HS-5 (cell line): ENCODE measurements at places on chromosomes 4 and X.

DNA sequence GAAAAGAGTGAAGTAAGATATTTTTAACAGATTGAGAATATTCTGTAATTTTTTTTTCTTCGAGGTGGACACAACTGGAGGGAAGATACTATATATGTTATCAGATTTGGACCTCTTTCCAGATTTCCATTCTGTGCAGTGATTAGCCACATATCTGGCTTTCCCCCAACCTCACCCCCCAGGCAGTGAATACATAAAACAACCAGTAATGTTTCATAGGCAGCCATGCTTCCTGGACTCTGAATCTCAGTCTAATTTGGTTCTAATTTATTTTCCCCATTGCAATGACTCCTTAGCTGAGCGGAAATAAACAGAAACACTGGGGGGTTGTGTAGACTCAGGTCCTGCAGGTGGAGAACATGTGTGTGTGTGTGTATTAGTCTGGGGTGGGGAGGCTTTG, 226.5 kb downstream of the FBXW7 start:
- DNase-seq = no peak

DNA sequence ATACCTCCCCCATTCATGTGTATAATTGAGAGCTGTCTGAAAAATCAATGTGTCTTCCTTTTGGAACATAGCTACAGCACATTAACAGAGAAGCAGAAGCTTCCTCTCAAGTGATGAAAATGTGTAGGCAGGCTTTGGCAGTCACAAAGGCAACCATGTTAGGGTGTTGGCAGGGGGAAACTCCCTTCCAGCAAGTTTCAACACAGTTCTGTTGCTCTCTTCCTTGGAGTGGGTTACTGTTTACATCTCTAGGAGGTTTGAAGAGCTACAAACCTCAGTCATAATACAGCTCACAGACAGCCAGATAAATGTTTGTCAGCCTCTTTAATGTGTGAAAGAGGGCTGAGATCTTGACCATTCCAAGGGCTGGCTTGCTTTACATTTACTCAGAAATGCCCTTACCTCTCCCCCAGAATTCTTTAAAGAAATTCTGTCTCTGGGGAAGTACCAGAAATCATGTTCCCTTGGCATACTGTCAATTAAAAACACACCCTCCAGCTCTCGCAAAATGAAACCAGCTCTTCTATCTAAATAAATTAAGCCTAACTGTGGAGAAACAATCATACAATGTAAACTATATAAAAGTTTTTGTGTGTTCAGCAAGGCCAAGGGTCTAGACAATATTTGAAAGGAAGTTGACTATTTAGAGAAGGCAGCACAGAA, 18.9 kb downstream of the ZBTB33 start:
- no peak for DNase-seq

DNA sequence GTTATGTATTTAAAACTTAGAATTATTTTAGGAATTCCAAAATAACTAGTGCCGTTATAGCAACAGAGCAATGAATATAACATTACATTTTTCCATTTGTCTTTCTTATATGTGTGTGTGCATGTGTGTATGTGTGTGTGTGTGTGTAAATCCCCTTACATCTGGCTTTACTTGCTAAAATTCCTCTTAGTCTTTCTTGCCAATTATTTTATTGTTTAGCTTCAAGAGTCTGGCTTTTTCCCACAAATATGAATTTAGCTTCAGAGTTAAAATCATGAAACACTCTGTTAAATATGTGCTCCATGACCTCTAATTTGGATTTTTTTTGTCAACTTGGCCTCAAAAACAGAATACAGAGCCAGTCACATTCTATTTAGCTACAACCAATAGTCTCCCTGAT, 18.9 kb downstream of the FGF13 start:
- DNase-seq = no peak

DNA sequence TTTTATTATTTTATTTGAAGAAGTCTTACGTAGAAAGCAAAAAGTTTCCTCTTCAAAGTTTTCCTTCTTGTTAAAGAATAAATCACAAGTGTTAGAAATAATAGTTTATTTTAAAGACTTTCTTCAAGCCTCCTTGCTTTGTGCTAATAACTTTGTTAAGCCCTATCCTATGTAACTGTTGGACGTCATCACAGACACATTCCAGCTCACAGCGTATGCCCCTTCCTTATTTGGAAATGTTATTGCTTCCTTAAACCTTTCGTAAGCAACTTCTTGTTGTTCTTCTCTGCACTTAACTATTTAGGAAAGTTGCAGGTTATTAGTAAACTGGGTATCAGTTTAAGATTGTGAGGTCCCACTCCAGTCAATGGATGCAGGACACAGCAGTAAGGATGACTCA, 7.6 kb upstream of the SRD5A3 start:
- no peak for DNase-seq

GRCh38 chr4:28014469-28014868, 1153.8 kb downstream of the STIM2 start:
- no peak for DNase-seq

- no peak for DNase-seq
Measured at GRCh38 chrX:9746148-9746888, 19.3 kb downstream of the GPR143 start.

GRCh38 chr4:21413807-21414370, 534.7 kb downstream of the KCNIP4 start:
- DNase-seq = no peak

DNA sequence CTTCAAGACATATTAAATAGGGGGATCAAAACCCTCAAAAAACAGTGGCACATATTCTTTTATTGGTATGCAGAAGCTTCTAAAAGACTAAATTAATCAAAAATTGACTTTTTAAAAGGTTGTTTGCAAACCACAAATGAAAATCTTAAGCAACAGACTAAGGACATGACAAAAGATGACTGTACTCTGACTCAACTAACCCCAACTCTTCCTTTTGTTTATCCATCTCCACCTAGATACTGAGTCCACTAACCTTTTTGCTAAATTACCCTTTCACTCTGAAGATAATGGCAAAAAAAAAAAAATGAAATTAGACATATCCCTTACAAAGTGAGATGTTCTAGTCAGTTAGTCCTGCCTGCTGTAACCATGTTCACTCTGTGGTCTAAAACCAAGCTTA, 91.6 kb upstream of the NLRP2B start:
- no peak for DNase-seq

GRCh38 chrX:12790885-12791256, 341 bp upstream of the PRPS2 start:
- DNase-seq = no peak

- DNase-seq = no peak
Measured at GRCh38 chrX:153662266-153662665, 11.3 kb downstream of the PNCK start.

- no peak for DNase-seq
Measured at GRCh38 chr4:83454686-83455085, 937 bp downstream of the HELQ start.

DNA sequence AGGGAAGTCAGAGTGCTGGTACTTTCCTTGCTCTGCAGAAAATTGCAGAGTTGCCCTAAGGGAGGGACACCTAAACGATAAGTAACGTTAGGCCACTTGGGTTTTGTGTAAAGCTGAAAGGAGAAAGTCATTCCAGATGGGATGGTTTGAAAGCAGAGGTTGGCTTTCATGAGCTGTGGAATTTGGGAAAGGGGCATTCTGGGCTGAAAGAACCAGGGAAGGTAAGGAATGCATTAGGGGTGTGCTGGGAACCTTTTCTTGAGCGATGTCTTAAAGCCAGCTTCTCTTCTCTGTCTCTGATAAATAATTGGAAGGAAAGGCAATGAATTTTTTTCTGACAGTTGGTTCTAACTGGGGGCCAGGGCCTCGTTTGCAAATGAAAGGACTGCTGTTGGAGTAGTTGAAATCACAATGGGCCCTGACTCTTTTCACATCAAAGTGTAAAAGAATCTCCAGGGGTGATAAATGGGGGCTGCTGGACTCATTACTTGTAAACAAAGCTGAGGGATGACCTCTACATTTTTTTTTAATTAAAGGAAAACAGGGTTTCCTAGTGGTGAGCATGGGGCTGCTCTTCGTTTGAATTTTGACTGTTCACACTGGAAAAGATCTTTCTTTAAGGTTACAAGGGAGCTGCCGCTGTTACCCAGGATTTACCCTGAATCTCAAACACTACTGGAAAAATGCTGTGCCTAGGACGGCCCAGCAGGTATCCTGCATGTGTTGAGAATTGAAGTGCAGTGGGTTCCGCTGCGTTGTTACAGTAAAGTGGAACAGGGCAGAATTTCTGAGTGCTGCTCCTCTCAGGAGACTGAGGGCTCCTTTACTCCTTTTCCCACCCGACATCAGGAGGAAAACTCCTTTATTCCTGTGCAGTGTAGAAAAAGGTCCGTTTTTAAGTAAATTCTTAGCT, 25.0 kb downstream of the AFF1 start:
- DNase-seq = no peak

GRCh38 chr4:149248191-149248764, 567.4 kb downstream of the IQCM start:
- DNase-seq = no peak

DNA sequence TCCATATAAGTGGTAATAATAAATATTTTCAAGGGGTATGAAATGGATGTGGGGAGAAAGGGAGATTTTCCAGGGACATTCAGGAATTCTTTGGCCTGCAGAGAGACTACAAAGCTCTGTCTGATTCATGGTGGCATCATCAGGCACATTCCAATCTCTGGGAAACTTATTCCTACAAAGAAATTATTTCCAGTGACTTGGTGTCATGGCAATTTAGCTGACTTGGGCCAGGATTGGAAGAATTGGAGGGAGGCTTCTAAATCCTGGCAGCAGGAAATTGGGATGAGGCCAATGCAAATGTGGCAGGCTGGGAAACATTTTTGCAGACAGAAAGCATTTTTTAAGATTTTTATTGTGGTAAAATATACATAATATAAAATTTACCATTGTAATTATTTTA, 204.6 kb downstream of the RTL9 start:
- DNase-seq = peak; percentile 54

DNA sequence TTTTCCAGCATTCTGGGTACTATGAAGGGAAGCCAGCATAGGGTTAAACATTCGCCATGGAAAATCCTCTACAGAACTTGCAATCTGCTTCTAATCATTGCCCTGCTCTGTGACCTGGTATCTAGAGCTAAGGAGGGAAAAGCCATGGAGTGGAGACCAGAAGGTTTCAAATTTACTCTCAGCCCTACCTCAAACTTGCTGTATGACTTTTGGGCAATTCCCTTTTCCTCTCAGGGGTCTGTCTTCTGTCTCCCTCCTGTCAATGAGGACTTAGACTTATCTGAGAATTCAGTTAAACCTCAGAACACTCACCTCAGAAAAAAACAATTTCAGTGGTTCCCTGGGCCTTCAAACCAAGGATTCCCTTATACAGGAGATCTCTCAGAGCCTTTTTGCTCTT, 29.1 kb downstream of the ARHGEF9 start:
- DNase-seq = no peak

DNA sequence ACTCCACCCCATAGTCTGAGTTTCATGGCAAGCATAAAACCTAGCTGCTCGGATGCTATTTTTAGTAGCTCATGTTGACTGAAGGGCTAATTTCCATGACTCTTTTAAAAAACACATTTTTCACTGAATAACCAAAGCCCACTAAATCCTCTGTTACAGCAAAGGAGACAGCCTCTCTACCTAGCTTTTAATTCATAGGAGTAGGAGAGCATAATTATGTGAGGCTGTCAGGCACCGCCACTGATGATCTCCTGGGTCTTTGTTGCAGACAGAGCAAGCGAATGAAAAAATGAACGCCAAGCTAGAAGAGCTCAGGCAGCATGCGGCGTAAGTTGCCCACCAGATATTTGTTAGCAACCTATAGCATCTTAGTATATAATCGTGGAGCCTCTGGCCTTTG, 53.5 kb downstream of the KIF4A start:
- DNase-seq = no peak

GRCh38 chrX:40871385-40872082, 136.2 kb upstream of the MED14 start:
- DNase-seq = no peak

DNA sequence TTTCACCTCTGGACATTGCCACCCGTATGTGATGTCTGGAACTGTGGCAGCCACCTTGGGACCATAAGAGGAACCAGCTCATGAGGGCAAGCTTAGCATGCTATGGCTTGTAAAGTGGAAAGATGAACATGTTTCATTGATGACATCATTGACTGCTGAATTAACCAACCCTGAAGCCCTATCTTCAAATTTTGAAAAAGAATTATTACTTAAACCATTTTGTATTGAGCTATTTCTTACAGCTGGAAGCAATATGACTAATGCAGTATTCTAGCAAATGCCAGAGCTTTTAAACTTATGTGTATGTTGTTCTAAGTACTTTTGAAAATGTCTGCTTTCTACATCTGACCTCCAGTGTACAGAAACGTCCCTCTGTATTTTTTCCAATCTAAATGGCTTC, 18.1 kb downstream of the GUCY2F start:
- DNase-seq = no peak

- no peak for DNase-seq
Measured at GRCh38 chr4:102610476-102610875, 109.3 kb downstream of the NFKB1 start.

DNA sequence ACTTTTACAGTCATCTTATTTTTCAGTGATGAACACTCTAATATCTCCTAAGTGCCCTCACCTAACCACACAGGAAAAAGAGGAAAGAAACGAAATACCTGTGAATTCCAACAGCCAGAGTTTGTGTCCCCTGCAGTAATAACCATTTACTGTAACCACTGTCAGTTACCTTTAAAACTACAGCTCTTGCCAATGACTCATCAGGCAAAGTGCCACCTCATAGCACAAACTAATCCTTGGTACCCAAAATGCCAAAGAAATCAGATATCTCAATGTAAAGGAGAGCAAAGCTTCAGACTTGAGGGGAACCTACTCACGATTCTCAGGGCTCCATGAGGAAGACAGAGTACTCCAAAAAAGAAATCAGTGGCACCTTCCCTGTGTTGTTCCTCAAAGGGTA, 146.5 kb downstream of the NDST3 start:
- no peak for DNase-seq

GRCh38 chr4:87529187-87529586, at the start of gene SPARCL1:
Gene SPARCL1 (minus strand): TSS chr4:87529376. CDS start chr4:87499574, 29,802 bp downstream.
- no peak for DNase-seq

DNA sequence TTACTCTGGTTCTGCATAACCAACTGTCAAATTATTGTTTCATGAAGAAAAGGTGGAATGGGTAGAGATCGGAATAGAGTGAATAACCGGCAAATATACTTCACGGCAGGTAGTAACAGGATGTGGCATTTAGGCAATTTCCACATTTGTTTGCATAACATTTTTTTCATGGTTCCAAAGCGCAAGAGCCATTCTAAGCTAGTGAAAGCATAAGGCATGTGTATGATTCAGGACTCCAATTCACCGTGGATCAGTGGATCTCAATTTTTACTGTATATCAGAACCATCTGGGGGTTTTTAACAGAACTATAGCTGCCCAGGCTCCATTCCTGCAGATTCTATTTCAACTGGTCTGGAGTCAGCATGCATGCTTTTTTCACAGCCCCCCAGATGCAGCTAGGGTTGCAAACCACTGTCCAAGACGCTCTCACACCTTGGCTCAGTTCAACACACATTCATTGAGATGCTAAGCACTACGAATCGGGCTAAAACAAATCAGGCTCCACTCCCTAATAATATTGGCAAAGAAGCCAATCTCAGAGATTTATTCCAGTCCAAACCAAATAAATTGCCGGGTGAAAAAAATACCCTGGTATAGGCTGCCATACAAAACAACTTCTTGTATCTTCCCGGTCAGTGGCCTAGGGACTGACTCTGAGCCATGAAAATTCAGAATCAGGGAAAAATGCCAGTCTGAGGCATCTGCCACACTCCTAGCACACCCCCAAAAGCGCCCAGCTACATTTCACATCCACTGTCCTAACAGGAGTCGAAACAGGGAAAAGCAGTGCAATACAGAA, 30.0 kb downstream of the AFAP1 start:
- DNase-seq = no peak

GRCh38 chr4:137471895-137472294, 60.4 kb downstream of the PCDH18 start:
- peak; percentile 6 for DNase-seq
